ENCODE measurements at places on chromosomes 4 and X.

DNA sequence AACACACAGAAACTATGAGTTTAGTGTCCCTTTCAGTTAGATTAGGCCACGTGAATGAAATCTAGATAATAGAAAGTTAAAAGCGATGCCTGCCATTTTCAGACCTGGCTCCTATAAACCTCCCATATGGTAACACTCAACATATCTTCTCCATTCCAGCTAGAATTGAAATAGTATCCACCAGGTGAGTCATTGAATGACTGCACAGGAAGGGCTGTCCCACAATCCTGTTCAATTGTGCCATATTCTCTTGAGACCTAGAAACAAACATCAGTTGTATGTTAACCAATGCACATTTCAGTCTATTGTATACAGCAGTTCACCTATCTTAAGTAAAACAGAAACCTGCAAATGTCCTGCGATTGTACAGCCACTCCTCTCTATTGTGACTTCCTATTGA is 659.3 kb upstream of the SLIT2 start:
- H3K36me3 ChIP-seq: no peaks in the 10 kb centered on the region
- H3K27me3 ChIP-seq: no peaks in the 10 kb centered on the region
- H3K4me1 ChIP-seq: no peaks in the 10 kb centered on the region
- H3K27ac ChIP-seq: no peak overlapping the region

DNA sequence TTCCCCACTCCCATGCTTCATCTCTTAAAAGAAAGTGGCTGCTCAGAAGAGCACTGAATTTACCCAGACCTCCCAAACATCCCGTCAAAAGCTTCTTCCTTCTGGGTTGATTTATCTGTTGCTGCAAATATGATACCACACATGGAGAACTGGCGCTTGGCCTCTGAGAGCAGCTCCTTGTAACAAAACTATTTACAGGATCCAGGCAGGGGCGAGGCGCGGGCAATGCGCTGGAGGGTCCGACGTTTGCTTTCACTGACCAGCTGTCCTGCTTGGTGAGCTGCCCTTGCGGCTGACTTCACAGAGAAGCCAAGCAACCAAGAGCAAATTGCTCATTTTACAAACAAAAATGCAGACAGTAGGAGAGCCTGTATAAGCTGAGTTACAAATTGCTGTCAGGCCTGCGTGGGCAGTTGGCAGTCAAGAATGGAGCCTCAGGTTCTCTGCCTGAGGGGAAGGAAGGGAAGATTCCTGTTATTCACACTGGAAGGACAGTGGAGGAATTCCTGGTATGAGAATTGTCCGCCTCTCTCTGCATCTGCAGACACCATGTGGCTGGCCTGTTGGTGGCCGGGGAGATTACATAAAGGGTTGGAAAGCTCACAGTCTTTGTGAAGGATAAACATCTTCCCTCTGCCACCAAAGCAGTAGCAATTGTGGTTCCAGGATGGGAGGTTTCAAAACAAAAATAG is 192.2 kb upstream of the LEF1 start:
- no peak for DNase-seq
- H3K27me3 ChIP-seq: no peaks in the 10 kb centered on the region
- no peaks in the 10 kb centered on the region for H3K36me3 ChIP-seq

DNA sequence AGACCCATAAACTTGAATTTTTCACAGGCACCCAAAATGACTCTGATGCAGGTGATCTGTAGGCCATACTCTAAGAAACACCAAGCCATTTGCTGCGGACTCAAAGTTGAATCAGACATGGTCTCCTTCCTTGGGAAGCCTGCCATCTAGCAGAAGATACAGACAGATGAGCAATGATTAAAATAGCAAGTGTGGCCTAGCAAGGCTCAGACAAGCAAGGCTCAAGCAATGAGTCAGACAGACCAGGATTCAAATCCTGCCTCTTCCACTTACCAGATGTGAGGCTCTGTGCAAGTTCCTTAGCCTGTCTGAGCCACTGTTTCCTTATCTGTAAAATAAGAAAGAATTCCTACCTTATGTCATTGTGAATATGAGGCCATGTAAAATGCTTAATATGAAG is 2.3 kb downstream of the CCDC149 start:
- no peak overlapping the region for H3K27ac ChIP-seq
- no peaks in the 10 kb centered on the region for H3K36me3 ChIP-seq
- no peaks in the 10 kb centered on the region for H3K27me3 ChIP-seq

GRCh38 chrX:113980953-113981352 is 602.9 kb upstream of the HTR2C start:
- no peak for DNase-seq
- no peak overlapping the region for H3K4me3 ChIP-seq
- H3K27ac ChIP-seq: no peak overlapping the region
- no peaks in the 10 kb centered on the region for H3K36me3 ChIP-seq
- no peaks in the 10 kb centered on the region for H3K4me1 ChIP-seq

- no peaks in the 10 kb centered on the region for H3K36me3 ChIP-seq
- H3K27me3 ChIP-seq: no peaks in the 10 kb centered on the region
- H3K4me1 ChIP-seq: no peaks in the 10 kb centered on the region
- H3K27ac ChIP-seq: no peak overlapping the region
- DNase-seq: no peak
- H3K4me3 ChIP-seq: no peak overlapping the region
Measured at GRCh38 chrX:41616935-41617334, 71.8 kb upstream of the GPR34 start.

DNA sequence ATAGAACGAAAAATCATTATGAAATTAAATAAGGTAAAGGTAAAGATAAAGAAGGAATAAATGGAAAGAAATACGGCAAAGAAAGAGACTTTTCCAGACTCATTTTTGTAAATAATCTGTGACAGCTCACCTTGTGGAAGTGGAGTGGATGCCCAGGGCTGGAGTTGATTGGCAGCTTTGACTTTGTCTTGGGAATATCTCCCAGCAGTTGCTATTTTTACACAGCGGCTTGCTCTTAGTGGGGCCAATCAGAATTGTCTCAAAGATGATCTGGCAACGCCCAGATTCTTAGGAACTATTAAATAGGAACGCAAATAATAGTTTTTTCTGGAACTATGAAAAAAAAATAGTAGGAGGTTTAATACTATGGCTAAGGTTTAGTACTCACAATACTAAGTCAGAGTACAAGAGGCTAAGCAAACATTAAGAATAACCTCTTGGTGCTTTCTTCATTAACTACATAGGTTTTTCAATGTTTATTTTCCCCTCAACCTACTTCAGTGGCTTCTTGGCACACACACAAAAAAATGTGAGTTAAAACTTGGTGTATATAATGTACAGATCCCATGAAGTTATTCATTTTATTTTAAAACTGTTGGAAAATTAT is 132.7 kb downstream of the TRAM1L1 start:
- DNase-seq: no peak
- H3K27ac ChIP-seq: no peak overlapping the region
- no peaks in the 10 kb centered on the region for H3K27me3 ChIP-seq
- H3K36me3 ChIP-seq: no peaks in the 10 kb centered on the region
- no peak overlapping the region for H3K4me3 ChIP-seq

DNA sequence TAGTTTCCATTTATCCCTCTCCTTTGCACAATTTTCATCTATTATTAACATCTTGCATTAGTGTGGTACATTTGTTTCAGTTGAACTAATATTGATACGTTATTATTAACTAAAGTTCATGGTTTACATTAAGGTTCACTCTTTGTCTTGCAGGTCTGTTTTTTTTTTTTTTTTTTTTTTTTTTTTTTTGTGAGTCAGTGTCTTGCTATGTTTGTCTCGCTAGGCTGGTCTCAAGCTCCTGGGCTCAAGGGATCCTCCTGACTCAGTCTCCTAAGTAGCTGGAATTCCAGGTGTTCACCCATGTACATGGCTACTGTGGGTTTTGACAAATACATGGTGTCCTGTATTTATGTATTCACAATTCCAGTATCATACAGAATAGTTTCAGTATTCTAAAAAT is 6.8 kb downstream of the TBC1D19 start:
- no peak for DNase-seq
- H3K27me3 ChIP-seq: no peaks in the 10 kb centered on the region
- H3K36me3 ChIP-seq: no peaks in the 10 kb centered on the region
- no peaks in the 10 kb centered on the region for H3K4me1 ChIP-seq

DNA sequence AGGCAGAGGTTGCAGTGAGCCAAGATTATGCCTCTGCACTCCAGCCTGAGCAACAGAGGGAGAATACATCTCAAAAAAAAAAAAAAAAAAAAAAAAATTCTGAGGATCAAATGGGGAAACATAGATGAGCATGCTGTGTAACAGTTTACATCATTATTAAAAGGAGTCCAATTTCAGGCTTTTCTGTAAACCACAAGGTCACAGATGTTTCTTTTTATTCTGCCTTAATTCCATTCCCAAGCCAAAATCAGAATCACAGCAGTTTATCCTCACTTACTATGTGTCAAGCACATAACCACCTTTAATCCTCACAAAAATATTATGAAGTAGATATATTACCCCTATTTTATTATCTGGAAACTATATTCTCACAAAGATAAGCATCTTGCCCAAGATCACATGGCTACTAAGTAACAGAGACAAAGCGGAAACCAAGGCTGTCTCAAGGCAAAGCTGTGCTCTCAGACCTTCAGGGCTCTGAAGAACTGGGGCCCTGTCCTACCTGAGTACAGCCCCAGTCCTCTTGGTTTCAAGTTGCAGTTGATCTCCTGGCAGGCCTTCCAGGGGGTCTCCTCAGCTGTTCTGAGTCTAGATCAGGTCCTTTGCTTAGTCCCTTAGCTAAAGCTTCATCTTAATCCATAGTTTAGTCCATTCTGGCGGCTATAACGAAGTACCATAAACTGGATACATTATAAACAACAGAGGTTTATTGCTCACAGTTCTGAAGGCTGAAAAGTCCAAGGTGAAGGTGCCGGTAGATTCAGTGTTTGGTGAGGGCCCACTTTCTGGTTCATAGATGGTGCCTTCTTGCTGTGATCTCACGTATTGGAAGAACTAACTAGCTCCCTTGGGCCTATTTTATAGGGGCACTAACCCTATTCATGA is 141.3 kb downstream of the PALLD start:
- no peak overlapping the region for H3K4me3 ChIP-seq
- no peaks in the 10 kb centered on the region for H3K4me1 ChIP-seq
- no peak for DNase-seq
- no peaks in the 10 kb centered on the region for H3K36me3 ChIP-seq
- H3K27ac ChIP-seq: no peak overlapping the region

DNA sequence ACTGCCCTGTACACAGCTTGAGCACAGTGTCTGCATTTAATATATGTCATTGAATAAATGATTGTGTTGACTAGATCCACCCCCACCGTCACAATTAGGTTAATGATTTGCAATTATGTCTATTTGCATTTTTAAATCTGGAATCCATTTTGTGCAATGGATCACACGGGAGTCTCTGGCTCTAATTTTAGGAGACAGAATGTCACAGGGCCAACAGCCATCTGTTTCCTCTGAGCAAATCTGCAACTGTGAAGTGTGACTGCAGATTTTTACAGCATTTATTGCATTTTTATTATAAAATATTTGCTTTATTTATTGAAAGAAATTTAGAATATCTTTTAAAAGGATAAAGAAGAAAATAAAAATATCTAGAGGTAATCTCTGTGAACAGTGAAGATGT is 316.8 kb downstream of the HS3ST1 start:
- 0 out of 2 replicates have a peak, but pooled peaks cover under 1% of the 10 kb centered on the region for H3K4me1 ChIP-seq
- no peak for DNase-seq
- H3K36me3 ChIP-seq: no peaks in the 10 kb centered on the region
- no peaks in the 10 kb centered on the region for H3K27me3 ChIP-seq
- no peak overlapping the region for H3K27ac ChIP-seq

GRCh38 chr4:187309456-187309855 is 585.8 kb upstream of the FAT1 start:
- H3K27me3 ChIP-seq: no peaks in the 10 kb centered on the region
- DNase-seq: no peak
- no peaks in the 10 kb centered on the region for H3K4me1 ChIP-seq

DNA sequence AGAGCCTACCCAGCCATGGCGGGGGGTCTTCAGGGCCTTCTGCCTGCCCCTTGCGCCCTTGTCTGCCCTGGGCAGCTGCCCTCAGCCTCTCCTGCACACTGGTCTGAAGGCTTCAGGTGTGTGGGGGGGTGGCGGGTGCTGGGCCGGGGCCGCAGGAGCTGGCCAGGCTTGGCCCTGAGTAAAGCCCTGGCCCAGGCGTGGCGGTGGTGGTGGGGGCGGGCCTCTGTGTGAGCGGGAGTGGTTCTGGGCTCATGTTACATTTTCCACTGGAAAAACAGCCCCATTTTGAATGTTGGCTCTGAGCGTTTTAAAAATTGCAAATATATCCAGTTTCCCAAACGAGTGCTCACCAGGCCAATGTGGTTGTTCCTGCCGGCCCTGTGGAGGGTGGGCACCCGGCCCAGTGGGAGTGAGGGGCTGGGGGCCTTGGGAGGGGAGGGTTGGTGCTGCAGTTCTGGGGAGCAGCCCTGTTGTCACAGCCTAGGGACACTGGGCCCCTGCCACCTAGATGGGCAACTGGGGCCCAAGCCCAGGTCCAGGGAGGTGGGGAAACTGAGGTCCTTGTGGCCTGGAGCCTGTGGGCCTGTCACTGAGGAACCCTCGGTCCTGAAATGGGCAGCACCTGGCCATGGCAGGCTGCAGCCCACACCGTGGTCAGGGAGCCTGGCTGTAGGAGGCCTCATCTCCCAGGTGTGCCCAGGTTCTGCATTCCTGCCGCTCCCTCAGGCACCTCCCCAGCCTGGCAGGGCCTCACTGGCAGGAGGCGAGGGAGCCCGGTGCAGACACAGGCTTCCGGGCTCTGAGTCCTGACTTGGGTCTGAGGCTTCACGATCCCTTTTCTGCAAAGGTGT is 28.3 kb downstream of the FGFRL1 start:
- H3K27me3 ChIP-seq: no peaks in the 10 kb centered on the region
- DNase-seq: no peak
- H3K4me1 ChIP-seq: no peaks in the 10 kb centered on the region

GRCh38 chr4:37338972-37339371 is 94.4 kb downstream of the NWD2 start:
- H3K27me3 ChIP-seq: no peaks in the 10 kb centered on the region
- H3K36me3 ChIP-seq: no peaks in the 10 kb centered on the region

DNA sequence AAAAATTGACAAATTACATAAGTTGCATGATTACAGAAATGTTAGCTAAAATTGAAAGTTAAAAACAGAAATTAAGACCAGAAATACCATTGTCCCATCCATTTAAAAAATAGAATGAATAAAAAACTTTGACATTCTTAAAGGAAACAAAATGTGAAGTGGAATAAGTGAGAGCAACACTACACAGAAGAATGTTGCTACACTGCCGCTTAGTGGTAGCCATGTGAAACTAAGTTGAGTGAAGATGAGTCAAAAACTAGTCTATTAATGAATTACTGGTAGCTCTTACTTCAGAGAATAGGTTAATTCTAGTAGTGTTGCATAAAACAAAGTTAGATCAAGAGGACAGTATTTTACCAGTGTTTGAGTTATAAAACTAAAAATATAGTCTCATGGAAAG is 571.0 kb upstream of the KLHL4 start:
- H3K36me3 ChIP-seq: no peaks in the 10 kb centered on the region
- no peaks in the 10 kb centered on the region for H3K4me1 ChIP-seq
- no peak overlapping the region for H3K27ac ChIP-seq
- H3K27me3 ChIP-seq: no peaks in the 10 kb centered on the region
- DNase-seq: peak; percentile 57
- no peak overlapping the region for H3K4me3 ChIP-seq

- H3K4me1 ChIP-seq: peaks cover 15% of the 10 kb centered on the region
- no peak overlapping the region for H3K4me3 ChIP-seq
- no peak overlapping the region for H3K27ac ChIP-seq
Measured at GRCh38 chr4:85571008-85571407, 96.1 kb downstream of the ARHGAP24 start.
